Immature natural killer cell (primary cell): ENCODE measurements at places on chromosomes 6 and 20. TPM values are rescaled to one million over a fixed set of nuclear protein-coding genes. Genes with fewer than 3 reads are reported as not detected.

The ABHD16B gene
- not detected for polyA plus RNA-seq

The ELOVL5 gene
- polyA plus RNA-seq: 63.0 TPM

The TEAD3 gene
- polyA plus RNA-seq: not detected

- no peak for DNase-seq
- no peak overlapping the region for H3K4me3 ChIP-seq
- no peak overlapping the region for H3K27ac ChIP-seq
- H3K27me3 ChIP-seq: peaks cover 6% of the 10 kb centered on the region
- no peaks in the 10 kb centered on the region for H3K36me3 ChIP-seq
- no peaks in the 10 kb centered on the region for H3K4me1 ChIP-seq
These were observed 672.9 kb upstream of the MARCKS start for GRCh38 chr6:113184291-113184690.
